ENCODE measurements at places on chromosomes 4 and X.

- no peak for DNase-seq
These were observed 14.2 kb upstream of the FNIP2 start for GRCh38 chr4:158754385-158755180.

- DNase-seq, result peak; percentile 23
These were observed 689 bp upstream of the TMA16 start for GRCh38 chr4:163493643-163494359.

- no peak for DNase-seq
These were observed 973 bp downstream of the ADAMTS3 start for GRCh38 chr4:72567821-72568675.

DNA sequence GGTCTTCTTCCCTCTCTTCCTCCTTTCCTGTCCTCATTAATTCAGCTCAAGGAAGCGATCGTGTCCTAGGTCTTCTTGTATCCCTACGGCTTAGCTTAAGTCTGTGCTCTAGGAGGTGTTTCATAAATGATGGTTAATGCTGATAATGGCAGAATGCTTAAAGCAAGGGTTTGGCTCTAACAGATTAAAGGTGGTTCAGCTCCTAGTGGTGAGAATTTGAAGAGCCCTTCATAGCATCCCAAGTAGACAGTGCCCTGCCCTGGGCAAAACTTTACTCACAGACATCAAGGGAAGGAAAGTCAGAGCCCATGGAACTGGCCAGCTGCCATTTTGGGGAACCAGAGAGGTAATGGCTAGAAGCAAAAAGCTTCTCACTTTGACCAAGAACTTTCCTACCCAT lies 47.0 kb upstream of the PGRMC1 start:
- no peak for DNase-seq

DNA sequence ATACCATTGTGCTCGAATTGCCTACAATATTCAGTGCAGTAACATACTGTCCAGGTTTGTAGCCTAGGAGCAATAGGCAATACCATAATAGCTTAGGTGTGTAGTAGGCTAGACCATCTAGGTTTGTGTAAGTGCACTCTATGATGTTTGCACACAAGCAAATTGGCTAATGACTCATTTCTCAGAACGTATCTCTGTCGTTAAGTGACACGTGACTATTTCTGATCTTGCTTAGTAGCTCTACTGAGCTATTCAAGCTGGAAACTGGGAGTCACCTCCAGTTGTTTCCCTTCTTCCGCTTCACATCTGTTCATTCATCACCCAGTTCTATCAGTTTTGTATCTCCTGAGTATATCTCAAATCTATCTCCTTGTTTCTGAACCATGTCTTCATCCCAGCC lies 86.1 kb downstream of the HNRNPD start:
- DNase-seq, result no peak

- no peak for DNase-seq
These were observed 105.6 kb downstream of the AMMECR1 start for GRCh38 chrX:110212299-110212698.

- DNase-seq, result no peak
These were observed 178.5 kb downstream of the GABRB1 start for GRCh38 chr4:47209833-47210232.

DNA sequence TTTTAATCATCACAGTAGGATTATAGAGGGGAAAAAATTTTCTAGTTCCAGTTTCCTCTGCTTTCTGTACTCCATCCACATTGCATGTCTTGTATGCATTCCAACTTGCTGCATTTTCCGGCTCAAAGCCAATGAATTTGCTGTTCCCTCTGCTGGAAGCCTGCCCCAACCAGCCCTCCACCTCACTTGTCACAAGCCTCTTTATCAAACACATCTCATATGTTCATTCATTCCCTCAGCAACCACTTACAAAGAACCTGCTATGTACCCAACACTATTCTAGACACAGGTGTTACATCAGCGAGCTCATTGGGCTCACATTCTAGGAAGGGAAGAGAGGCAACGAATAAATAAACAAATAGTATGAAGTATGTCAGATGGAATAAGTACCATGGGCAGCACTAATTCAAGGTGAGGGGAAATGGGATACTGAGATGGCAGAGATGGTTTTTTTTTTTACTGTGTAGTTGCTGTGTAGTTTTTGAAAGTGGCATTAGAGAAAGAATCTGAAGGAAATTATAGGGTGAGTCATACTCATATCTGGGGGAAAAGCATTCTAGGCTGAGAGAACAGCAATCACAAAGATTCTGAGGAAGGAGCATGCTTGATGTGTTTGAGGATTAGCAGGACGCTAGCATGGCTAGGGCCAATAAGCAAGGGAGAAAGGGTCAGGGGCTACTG lies 332.5 kb downstream of the PDGFC start:
- DNase-seq, result no peak

GRCh38 chr4:74244049-74244448 lies 64.2 kb upstream of the EPGN start:
- DNase-seq, result no peak

DNA sequence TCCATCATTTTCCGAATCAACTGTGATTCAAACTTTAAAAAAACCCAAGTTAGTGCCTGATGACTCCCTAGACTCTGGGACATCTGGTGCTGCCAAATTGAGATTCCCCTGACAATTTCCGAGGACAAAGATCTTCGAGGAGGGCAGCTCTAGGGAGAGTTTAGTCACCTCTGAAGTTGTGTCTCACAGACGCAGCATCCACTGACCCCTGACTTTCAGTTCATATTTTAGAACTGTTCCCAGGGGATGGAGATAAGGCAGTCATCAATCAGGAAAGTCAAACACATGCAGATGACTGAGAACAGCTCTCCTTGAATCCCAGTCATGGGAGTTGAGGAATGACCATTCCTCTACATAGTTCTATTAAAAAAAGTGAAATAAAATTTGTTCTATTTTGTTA lies 643.9 kb downstream of the TRIML1 start:
- no peak for DNase-seq

GRCh38 chr4:94932366-94932765 lies 174.6 kb downstream of the BMPR1B start:
- no peak for DNase-seq

- no peak for DNase-seq
These were observed 644.7 kb upstream of the PCDH10 start for GRCh38 chr4:132504438-132504837.

DNA sequence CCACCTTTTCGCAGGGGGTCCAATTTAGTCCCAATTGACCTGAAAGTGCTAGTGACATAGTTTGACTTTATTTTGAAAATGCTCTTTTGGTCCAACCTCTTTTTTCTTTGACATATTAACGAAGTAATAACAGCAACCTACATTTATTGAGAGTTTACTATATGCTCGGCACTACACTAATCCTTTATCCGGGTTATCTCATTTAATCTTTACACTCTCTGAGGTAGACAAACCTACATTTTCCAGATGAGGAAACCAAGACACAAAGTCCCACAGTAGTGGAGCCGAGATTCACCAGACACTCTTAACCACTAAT lies 307 bp upstream of the ATRX start:
- no peak for DNase-seq

GRCh38 chrX:91414713-91415112 lies 19.9 kb upstream of the PABPC5 start:
- DNase-seq, result no peak

DNA sequence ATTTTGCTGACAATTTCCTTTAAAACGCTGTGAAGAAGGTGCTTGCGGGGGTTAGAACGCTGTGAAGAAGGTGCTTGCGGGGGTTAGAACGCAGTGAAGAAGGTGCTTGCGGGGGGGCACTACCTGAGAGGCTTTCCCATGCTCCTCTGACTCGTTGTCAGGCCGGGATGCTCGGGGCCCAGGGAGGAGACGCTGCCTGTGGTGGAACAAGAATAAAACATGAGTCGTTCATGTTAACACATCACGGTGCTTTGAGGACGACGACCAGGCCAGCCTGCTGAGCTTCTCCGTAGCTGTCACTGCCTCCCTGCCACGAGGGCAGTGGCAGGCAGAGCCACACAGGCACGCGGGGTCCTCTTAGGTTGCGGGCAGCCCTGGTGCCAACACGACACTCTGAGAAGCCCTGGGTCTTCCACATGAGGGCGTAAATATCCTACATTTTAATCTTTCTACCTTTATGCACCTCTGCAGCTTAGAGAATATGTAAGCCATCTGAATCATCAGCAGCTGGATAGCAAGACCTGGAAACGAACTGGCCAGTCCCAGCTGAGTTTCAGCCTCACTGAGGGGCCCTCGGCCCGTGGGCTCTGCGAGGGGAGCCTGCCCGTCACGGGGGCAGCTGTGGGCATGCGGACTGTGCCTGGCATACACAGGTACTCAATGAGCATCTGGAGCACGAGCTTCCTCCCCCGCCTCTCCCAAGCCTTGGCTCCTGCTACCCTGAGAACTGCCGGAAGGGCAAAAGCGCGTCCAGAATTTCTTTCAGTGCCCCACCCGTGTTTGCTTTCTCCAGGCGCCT lies 47.0 kb downstream of the FGFRL1 start:
- DNase-seq, result no peak

DNA sequence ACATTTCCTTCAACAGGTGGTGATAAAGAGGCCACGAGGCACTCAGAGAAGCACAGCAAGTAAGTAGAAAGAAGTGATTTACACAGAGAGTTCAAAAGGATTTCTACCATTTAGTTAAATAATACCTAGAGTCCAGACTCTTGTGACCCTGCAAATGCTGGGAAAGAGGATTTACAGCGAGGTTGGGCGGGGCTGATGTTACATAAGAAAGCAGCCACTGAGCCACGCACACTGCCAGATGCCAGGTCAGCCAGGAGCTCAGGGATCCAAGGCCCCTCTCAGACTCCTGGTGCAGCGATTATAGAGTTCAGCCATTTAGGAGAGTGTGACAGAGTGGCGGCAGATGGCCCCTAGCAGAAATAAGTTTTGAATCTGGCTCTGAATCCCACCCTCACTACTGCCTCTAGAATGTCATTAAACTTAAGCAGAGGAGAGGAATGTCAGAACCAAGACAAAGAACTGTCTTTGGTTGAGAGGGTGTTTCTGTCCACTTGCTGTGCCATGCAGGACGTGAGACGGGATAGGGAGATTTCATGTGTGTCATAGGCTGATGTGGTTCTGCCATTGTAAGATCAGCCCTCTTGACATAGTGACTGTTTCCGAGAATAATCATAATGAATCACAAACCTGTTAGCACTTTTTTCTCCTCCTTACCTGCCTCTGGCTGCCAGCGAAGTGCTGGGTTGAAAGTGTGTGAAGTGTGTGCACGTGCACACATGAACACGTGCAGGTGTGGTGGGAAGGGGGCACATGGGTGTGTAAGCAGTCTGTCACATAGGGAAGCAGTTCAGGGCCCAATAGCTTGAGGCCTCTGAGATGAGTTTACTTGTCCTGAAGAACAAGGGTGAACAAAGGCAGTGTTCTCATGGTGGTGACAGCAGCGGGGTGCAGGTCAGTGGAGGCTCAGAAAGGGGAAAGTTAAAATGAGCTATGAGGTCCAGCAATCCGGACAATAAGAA lies 50.1 kb downstream of the MFAP3L start:
- DNase-seq, result no peak

GRCh38 chr4:54783402-54784110 lies 125.8 kb downstream of the KIT start:
- DNase-seq, result no peak

- DNase-seq, result no peak
These were observed 6.9 kb downstream of the SORCS2 start for GRCh38 chr4:7199129-7199725.

GRCh38 chr4:44791831-44792230 lies 65.5 kb upstream of the GNPDA2 start:
- no peak for DNase-seq

GRCh38 chrX:150926304-150926703 lies 27.8 kb upstream of the CD99L2 start:
- DNase-seq, result no peak

DNA sequence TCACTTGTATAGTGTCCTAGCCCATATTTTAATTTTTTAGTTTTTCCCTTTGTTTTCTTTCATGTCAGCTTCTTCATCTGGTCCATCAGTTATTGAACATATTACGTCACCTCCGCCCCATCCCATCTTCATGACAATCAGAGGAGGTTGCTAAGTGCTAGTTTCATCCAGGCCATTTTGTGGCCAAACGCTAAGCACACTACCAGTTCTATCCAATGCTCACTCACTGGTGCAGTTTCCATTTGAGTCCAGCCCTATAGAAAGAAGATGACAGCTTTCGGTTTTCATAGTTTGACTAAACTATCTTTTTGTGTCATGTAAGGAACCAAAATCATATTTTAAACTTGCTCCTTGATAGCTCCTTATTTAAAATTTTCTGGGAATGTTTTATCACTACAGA lies 304.2 kb downstream of the TENM3 start:
- DNase-seq, result no peak

- DNase-seq, result no peak
These were observed 127.6 kb upstream of the SH3RF1 start for GRCh38 chr4:169398316-169398715.

- peak; percentile 84 for DNase-seq
These were observed 10.1 kb upstream of the SASH3 start for GRCh38 chrX:129769467-129770154.

GRCh38 chrX:43963726-43964125 lies 9.5 kb downstream of the NDP start:
- DNase-seq, result no peak

DNA sequence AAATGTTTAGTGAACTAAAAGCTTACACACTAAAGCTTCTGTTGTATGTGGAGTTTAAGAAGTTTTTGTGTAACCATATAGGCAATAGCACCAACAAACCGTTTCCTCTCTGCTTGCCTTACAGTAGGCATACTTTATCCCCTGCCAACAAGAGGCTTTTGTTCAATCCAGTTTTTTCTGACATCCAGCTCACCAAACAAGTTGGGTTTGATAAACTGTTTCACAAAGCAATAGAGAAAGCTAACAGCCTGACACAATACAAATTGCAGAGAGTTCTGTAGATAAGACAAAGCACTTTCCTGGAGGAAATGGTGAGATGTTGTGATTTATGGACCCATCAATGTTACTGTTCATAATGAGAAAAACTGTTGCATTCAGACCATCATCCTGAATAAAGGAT lies 53.8 kb downstream of the PACRGL start:
- no peak for DNase-seq

- DNase-seq, result peak; percentile 90
These were observed at the start of gene BCLAF3 for GRCh38 chrX:19990556-19991349. Gene BCLAF3 (minus strand): TSS chrX:19991061. CDS start chrX:19970264, 20,797 bp downstream.

- DNase-seq, result no peak
These were observed 246.5 kb downstream of the RAPGEF2 start for GRCh38 chr4:159349332-159349731.

DNA sequence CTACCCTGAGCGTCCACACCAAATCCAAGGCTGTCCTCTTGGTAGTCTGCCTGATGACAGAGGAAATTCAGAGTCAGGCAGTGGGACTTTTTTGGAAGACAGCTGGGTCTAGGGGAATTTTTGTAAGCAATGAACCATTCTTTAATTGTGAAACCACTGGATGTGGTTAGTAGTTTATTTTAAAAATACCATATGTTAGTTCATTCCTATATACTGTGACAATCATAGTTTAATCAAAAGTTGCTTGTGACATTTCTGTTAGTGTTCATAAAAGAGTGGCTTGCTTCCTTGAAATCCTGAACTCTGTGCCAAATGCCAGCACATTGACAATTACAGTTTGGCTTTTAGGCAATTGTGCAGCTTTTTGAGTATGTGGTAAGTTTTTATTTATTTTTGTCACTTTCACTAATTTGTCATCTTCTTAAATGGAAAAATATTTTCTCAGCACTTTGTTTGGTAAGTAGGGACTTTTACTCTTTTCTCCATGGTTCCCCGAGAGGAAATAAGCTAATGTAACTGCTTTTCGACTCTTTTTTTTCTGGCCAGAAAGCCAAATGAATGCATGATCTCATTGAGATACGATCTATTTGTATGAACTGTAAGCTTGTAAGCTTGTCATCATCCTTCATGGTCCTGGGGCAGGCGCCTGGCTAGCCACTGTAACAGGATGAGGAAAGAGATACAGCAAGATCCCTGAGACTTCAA lies 72.6 kb upstream of the SLC4A4 start:
- no peak for DNase-seq

GRCh38 chr4:153643406-153644383 lies 40.4 kb upstream of the TLR2 start:
- DNase-seq, result peak; percentile 73
